Naive B cell (primary cell): ENCODE measurements at places on chromosomes 4 and X.

GRCh38 chr4:182863501-182863900 lies 53.7 kb downstream of the DCTD start:
- no peak for DNase-seq

- no peak for DNase-seq
Measured at GRCh38 chr4:86523333-86523732, 70.8 kb upstream of the PTPN13 start.

GRCh38 chrX:120242813-120243212 lies 7.8 kb upstream of the ZBTB33 start:
- DNase-seq, result no peak

DNA sequence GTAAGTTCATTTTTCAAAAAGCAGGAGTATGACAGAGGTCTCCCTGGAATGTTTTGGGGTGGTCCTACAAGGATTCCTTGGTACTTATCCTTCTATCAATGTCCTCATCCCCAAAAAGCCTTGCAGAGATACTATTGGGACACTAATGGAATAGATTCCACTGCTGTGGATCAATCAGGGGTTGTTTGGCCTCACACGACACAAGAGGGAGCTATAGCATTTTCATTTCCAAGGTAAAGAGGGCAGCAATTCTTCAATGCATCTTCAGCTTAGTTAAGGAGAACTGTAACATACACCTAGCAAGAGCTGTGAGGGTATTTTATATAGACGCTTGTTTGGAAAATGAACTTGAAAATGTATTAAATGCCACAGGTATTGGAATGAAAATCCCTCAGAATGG lies 50.9 kb downstream of the USP26 start:
- no peak for DNase-seq

GRCh38 chr4:2354760-2355159 lies 63.7 kb downstream of the ZFYVE28 start:
- DNase-seq, result peak; percentile 72

- no peak for DNase-seq
Measured at GRCh38 chrX:40247848-40248622, 150.3 kb upstream of the BCOR start.

DNA sequence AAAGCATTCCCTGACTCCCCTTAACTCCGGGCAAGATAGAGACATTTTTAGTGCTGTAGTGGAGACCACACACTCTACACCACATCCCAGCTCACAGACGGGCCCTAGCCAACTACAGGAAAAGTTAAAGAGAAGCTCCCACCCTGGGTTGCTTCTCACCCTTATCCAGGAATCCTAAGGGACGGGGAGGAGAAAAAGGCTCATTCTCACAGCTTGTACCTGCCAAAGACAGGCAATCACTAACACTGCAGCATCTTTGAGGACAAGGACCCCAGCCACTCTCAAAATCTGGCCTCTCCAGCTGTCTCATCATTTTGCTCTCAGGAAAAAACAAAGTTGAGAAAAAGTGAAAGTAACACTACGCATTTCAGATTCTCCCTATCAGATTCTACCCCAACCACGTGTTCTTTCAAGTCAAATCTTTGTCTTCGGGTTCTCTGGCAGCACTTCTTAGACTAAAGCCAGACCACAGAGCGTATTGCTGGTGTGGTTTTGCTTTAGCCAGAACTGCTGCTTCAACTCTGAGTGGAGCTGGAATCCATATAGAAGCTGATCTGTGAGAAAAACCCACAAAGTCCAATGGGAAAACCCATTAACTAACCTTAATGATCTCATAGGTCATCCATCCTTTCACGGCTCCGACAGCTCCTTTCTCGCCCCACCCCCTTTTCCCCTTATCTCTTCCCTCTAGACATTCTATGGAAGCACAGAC lies 605.9 kb upstream of the DIPK2B start:
- DNase-seq, result peak; percentile 13

DNA sequence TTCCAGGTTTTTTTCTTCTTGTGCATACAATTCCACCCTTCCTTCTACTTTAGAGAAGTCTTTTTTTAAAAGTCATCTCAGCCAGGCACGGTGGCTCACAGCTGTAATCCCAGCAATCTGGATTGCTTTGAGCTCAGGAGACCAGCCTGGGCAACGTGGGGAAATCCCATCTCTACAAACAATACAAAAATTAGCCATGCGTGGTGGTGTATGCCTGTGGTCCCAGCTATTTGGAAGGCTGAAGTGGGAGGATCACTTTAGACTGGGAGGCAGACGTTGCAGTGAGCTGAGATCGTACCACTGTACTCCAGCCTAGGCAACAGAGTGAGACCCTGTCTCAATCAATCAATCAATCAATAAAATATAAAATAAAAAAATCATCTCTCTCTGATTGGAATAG lies 14.8 kb downstream of the ELOVL6 start:
- no peak for DNase-seq

DNA sequence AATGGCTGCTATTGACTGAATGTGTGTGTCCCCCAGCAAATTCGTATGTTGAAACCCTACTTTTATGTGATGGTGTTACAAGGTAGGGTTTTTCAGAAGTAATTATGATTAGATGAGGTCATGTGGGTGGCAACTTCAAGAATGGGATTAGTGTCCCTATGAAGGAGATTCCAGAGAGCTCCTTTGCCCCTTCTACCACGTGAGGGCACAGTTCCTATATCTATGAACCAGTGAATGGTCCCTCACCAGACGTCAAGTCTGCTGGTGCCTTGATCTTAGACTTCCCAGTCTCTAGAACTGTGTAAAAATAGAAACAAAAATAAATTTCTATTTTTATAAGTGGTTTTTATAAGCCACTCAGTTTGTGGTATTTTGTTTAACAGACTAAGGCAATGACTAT lies 1137.6 kb upstream of the IGFBP7 start:
- no peak for DNase-seq

- no peak for DNase-seq
Measured at GRCh38 chr4:128635141-128635954, 174.2 kb upstream of the JADE1 start.

- DNase-seq, result no peak
Measured at GRCh38 chrX:143633461-143634308, 2.2 kb downstream of the SLITRK4 start.

GRCh38 chr4:147927377-147928137 lies 195.7 kb downstream of the ARHGAP10 start:
- DNase-seq, result no peak

DNA sequence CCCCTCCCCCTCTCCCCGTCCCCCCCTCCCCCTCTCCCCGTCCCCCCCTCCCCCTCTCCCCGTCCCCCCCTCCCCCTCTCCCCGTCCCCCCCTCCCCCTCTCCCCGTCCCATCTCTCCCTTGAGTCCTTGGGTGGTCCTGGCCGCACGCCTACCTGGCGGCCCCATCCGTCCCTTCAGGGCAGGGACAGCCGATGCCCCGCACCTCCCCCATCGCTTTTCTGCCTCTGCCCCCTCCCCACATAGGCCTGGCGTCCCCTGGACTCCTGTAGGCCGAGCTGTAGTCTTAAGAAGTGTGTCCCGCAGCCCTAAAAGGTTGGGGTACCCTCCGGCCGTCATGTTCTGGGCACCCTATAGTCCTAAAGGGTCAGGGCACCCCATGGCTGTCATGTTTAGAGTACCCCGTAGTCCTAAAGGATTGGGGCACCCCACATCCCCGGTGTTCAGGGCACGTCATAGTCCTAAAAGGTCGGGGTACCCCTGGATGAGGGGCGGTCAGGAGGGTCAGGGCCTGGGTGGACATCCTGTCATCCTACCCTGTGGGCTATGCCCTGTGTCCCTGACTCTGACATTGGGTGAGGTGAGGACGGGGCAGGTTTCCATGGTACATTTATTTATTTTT lies 10.8 kb upstream of the GTPBP6 start:
- no peak for DNase-seq

DNA sequence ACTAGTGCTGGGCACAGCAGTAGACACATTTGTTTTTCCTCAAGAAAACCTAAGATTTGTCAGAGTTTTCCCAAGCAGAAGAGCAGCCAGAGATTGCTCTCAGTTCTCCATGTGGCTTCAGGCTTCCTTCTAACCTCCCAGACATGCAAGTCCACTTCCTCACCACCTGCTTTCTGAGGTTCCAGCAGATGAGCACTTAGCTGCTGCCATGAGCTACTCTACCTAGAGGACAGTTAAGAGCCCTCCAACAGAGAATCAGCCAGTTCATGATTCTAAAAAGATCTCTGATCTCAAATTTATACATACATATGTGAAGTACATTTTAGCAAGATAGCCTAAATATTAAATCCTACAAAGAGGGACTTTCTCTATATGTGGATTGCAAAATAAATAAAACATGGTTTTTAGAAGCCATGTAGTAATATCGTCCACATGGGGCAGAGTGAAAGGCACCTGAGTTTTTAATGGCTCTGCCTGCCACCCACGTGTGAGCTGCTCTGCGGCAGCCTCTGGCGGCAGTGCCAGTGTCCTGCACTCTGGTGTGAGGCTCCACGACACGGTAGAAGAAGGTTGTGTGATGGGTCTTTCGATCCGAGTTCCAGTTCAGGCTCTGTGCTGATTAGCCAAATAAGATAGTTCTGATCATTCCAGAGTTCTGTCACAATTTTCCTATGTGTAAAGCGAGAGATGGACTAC lies 10.3 kb downstream of the CYP4V2 start:
- peak; percentile 50 for DNase-seq

- no peak for DNase-seq
Measured at GRCh38 chr4:130359542-130359941, 1263.6 kb downstream of the C4orf33 start.

DNA sequence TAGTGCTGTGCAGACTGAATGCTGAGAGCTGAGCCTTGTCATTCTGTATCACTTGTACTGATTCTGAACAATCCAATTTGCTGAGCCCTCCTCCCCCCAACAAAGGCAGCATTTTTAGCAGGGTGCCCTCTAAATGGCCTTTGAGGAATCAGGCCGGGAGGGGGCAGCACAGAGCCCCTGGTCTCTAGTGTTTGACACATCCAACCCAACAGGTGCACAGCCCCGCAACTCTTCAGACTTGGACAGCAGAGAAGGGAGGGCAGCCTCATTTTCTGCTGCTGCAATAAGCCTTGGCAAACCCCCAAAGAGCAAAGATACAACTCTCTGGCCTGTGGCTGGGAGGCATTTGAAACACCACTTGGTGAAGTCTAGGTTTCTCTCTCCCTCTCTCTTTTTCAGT lies 3.4 kb downstream of the ATP1B4 start:
- DNase-seq, result peak; percentile 7

GRCh38 chrX:18997916-18998315 lies 14.0 kb upstream of the PHKA2 start:
- no peak for DNase-seq

GRCh38 chrX:136647677-136648360 lies at the start of gene CD40LG:
TSS of gene CD40LG (plus strand) at chrX:136648158. CDS start at chrX:136648249, 91 bp downstream.
- no peak for DNase-seq

- DNase-seq, result no peak
Measured at GRCh38 chrX:21632027-21632426, 26.1 kb downstream of the KLHL34 start.

DNA sequence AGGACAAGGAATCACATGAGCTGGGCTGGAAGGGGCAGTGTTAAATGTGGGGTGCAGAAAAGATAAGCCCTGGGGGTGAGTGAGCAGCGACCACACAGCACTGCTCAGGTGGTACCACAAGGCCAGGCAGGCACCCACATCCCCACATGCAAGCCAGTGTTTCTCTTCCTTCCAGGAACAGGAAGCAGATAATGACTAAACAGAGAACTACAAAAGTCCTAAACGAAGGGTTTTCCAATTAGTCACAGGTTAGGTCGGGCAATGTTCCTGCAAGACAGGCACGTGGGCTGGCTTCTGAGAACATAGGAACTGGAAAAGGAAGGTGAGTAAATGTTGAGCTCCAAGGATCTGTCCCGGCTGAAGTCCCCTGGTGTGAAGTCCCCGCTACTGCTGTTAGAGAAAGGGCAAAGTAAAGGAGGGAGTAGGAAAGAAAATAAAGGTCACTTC lies 19.5 kb downstream of the RELL1 start:
- no peak for DNase-seq

DNA sequence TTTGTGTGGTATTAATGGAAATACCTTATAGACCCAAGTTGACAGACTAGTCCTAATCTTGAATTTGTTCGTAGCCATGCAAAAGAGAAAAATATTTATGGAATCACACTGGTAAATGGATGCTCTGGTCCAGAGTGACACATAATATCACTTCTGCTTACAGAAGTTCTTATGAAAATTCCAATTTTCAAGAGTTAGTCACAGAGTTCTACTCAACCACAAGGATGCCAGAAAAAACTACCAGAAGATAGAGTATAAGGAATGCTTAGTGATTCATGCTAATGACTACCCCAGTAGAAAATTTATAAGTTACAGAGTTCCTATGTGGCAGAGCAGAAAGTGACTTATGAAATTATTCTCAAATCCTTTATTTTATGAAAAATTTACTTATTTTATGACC lies 1384.8 kb downstream of the FAM133A start:
- no peak for DNase-seq

GRCh38 chr4:24521544-24521943 lies 62.8 kb downstream of the DHX15 start:
- no peak for DNase-seq

GRCh38 chr4:47798165-47798564 lies 39.7 kb downstream of the CORIN start:
- DNase-seq, result no peak

GRCh38 chr4:38818441-38818976 lies 13.9 kb upstream of the TLR1 start:
- no peak for DNase-seq

GRCh38 chr4:39525822-39526690 lies 1.2 kb downstream of the UGDH start:
- DNase-seq, result no peak

GRCh38 chr4:110371016-110371770 lies 104.8 kb upstream of the ENPEP start:
- no peak for DNase-seq

DNA sequence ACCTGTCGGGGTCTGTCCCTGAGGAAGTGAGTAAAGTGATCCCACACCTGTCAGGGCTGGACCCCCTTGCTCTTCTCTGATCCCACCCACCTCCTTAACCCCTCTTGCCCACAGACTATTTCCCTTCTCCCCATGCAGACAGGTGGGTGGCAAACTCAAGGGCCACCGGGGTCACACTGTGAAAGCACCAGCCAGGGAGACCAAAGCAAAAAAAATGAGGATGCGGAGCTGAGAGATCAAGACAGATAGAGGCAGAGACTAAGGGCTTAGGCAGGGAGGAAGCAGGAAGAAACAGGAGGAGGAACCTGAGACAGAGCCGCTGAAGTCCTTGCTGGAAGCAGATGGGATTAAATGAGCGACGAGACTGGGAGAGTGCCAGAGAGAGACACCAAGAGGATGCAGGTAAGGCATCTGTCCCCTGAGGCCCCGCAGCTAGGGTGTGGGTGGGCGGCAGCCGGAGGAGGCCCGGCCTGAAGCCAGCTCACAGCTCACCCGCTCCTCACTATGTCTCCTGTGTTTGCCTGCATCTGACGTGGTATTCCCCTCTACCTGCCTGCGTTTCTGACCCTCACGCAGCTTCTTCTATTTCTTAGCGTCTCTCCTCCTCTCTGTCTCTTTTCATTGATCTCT lies 7.2 kb downstream of the TIMM17B start:
- DNase-seq, result no peak

DNA sequence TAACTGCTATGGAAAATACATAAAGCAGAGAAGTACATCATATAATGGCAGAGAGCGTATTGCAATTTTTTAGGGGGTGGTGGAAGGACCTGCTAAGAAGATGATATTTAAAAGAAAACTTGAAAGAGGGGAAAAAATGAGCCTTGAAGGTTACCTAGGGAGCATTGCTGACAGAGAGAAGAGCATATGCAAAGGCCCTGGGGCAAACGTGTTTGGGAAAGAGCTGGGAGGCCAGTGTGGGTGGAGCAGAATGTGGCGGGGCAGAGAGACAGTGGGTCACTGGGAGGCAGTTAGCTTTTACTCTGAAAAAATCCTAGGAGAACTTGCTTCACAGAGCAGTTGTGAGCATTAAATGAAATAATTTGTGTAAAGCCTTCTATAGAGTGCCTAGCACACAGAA lies 157.0 kb downstream of the SHROOM3 start:
- no peak for DNase-seq
